Activated T-helper 1 cell treated with anti-CD3 and anti-CD28 coated beads, Interleukin-12 subunit alpha, Interleukin-12 subunit beta, Interleukin-2, Interleukin-4 antibody, amounts not matched to agents 30 ng/mL and 10 ng/mL and 1 ng/mL, durations not matched to agents 14 hours and 24 hours and 36 hours (primary cell): ENCODE measurements at places on chromosomes 7 and 10. TPM values are rescaled to one million over a fixed set of nuclear protein-coding genes. Genes with fewer than 3 reads are reported as not detected.

DNA sequence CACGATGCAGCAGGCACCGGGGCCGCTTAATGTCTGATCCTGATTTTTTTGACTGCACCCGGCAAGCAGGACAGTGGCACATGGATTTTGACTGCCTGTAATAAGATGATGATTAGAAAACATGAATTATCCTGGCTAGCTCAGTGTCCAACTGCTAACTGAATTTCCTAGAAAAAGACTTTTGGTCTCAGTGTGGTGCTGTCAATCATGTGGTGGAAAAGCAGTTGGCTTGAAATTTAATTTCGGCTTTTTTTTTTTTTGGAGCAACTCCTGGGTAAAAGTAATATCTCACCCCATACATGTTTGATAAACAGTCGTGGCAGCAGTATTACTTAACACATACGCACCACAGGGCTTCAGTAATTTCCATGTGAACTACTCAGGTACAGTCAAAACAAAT lies 227.7 kb downstream of the FANK1 start:
- no peak overlapping the region for H3K27ac ChIP-seq
- no peaks in the 10 kb centered on the region for H3K4me1 ChIP-seq
- H3K27me3 ChIP-seq = no peaks in the 10 kb centered on the region
- no peak overlapping the region for H3K4me3 ChIP-seq
- no peak for DNase-seq
- no peaks in the 10 kb centered on the region for H3K36me3 ChIP-seq

- H3K4me3 ChIP-seq = no peak overlapping the region
- H3K27ac ChIP-seq = no peak overlapping the region
- H3K27me3 ChIP-seq = no peaks in the 10 kb centered on the region
- no peak for DNase-seq
- H3K4me1 ChIP-seq = peaks cover 17% of the 10 kb centered on the region
- H3K36me3 ChIP-seq = peaks cover 16% of the 10 kb centered on the region
Measured at GRCh38 chr7:36652431-36652830, 71.9 kb downstream of the AOAH start.

Gene SP8
- total RNA-seq = not detected in 2 replicates

Gene TRPV5
- not detected in 2 replicates for total RNA-seq

Gene SLC13A1
- total RNA-seq = 0.05 TPM in 1 of 2 replicates, not detected in the other

Gene ACSM6
- total RNA-seq = not detected in 2 replicates
